NCI-H748 treated with DMSO at 0.1 percent for 48 hours (cell line): ENCODE measurements at places on chromosomes 6 and 20.

DNA sequence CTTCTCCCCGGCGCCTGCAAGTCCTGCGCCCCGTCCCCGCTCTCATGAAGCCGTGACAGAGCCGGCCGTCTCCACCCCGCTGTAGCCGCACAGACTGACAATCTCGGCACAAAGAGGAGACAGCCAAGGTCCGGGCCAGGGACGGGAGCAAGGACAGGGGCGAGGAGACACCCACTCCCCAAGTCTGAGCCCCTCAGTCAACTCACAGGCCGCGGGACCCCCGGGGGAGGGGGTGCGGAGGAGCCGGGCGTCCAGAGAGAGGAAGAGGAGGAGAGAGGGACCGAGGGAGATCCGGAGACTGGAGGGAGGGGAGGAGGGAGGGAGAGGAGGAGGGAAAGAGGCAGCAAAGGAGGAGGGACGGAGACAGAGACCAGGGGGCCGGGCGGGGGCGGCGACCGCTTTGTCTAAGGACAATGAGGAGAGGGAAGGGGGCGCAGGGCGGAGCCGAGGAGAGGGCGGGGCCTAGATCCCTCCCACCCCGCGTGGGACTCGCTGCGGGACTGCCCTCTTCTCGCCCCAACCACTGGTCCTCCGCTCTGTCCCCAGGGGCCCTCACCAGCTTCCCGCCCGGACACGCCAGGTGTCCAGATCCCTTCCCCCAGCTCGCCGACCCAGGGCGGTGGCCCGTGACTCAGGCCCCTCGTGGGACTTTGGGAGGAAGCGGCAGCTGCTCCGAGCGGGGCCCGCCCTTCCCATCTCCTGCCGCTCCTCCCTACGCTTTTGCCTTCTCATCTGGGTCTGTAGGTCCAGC is 638 bp upstream of the PPP1R18 start:
- peak; percentile 83 for DNase-seq

DNA sequence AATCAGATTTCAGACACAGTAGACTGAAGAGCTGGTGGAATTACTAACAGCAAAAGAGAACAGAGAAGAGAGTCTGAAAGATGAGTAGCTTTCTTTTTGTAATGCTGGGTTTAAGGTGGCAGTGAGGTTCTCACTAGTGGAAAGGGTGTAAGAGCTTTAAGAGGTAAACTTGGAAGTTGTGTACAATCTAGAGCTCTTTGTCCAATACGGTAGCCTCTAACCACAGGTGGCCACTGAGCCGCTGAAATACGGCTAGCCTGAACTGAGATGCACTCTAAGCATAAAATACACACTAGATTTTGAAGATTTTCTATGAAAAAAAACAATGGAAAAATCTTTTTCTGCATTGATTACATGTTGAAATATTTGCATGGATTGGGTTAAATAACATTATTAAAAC is 4.0 kb downstream of the ELOVL2 start:
- no peak for DNase-seq

DNA sequence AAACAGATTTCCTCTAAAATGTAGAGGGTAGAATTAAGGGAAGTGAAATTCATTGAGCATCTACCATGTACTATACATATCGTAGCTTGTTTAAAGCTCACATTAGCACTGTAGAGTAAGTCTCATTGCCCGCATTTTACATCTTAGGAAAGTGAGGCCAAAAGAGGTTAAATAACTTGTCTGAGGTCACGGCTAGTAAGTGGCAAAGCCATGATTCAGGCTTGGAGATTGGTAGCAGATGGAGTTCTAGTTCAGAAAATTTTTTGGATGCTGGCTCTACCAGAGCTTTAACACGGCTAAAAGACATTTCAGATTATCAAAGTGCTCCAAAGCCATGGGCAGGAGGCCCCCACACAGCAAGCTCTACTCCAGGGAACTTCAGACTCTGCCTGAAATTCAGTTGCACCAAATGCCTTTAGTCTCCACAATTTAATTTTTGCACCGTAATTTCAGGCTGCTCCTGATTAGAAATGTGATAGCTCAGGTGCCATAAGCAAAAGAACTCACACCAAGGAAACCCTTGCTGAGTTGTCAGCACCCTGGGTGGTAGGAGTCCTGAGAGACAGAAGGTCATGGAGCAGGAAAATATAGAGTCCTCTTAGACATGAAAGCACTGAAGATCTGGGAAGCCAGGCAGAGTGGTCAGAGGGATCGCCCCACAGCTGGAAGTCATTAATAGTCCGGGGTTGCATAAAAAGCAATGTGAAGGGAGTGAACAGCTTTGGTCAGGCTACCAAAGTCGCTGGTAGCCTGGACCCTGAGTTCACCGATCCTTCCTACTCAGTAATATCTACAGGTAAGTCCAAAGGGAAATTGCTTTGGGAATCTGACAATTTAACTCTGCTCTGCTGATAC is 55.2 kb upstream of the ASIP start:
- DNase-seq: no peak

DNA sequence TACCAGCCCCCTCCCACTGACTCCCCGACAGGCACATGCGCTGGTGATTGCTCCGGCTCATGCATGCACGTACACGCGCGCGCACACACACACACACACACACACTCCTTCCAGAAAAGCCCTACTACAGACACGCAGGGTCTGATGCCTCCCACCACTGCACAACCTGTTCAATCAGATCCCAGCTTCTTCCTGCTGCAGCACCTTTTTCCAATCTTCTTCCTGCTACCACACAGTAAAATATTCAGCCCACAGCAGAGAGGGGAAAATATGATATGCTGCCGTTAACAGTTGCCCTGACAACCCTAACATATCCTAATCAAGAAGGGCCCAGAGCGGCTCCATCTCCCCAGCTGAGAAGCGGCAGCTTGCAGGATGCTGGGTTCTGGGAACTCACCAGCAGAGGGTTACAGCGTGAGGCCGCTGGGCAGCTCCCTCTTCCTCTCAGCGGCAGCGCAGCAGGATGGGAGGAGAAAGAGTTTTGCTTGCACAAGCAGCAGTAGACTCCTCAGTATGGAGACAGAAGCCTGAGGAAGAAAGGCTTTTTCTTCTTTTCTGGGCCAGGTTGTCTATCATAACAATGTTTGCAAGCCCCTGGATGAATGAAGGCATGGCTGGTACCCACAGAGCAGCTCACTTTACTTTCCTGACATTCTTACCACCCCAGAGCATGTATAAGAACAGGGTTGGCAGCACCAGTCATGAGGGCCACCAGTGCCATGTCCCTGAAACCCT is 23.9 kb downstream of the MAP7 start:
- DNase-seq: no peak

GRCh38 chr6:6680526-6680925 is 92.0 kb downstream of the LY86 start:
- no peak for DNase-seq

GRCh38 chr20:58125726-58126125 is 102.7 kb downstream of the ANKRD60 start:
- no peak for DNase-seq

GRCh38 chr20:24612799-24613775 is 143.7 kb downstream of the SYNDIG1 start:
- no peak for DNase-seq

DNA sequence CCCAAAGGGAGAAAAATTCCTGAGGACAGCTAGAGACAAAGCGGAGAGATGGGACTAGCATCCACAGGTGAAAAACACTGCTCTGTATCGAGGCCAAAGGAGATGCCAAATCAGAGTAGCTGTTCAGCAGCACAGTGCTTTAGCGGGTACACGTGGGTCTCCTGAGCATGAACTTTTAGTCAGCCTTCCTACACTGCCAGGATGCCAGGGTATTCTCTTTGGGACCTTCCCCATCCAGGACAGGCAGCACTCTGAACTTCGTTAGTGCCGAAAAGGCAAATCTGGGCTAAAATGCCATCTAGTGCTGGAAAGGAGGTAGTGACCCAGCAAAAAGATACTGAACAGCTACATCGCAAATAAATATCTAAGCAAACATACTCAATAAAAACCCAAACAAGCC is 64.9 kb downstream of the C6orf58 start:
- DNase-seq: peak; percentile 23

- DNase-seq: no peak
Measured at GRCh38 chr6:88785478-88785877, 177.9 kb downstream of the RNGTT start.

- DNase-seq: no peak
Measured at GRCh38 chr20:48630342-48631075, 197.3 kb downstream of the PREX1 start.

DNA sequence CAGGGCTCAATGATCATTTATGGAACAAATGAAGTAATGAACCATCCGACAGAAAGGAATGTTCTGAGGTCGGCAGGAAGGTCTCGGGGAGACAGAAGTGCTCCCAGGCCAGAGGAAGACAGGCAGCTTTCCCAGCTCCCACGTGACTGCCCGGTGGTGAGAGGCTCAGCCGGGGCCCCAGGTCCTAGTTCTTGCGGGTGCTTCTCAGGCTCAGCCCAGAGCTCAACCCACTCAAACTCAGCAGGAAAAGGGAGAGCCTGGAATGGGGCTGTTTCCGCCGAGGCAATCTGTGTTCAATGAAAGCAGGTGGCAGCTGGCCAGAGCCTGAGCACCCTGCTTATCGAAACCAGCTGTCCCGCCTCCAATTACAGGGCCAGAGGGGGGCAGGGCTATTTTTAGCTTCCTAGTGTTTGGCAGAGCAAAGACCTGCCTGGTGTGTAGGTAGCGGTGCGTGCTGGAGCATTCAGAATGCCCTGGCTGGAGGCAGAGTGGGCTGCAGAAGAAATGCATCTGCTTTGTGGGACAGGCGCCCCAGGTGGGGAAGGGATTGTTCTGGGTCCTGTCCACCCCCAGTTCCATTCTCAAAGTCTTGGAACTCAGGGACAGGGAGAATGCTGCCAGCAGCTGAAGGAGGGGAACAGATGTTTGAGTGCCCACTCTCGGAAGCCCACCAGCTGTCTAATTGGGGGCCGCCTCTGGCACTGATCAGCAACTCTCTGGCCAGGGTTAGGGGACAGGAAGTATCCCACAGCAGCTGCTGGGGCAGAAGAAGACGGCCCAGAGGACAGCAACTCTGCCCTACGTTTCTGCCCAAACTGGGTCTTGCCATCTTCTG is 145.1 kb downstream of the PREX1 start:
- DNase-seq: peak; percentile 57

GRCh38 chr6:89644864-89645263 is 6.3 kb upstream of the LYRM2 start:
- DNase-seq: no peak

- no peak for DNase-seq
Measured at GRCh38 chr20:44092551-44093248, 94.3 kb downstream of the JPH2 start.

DNA sequence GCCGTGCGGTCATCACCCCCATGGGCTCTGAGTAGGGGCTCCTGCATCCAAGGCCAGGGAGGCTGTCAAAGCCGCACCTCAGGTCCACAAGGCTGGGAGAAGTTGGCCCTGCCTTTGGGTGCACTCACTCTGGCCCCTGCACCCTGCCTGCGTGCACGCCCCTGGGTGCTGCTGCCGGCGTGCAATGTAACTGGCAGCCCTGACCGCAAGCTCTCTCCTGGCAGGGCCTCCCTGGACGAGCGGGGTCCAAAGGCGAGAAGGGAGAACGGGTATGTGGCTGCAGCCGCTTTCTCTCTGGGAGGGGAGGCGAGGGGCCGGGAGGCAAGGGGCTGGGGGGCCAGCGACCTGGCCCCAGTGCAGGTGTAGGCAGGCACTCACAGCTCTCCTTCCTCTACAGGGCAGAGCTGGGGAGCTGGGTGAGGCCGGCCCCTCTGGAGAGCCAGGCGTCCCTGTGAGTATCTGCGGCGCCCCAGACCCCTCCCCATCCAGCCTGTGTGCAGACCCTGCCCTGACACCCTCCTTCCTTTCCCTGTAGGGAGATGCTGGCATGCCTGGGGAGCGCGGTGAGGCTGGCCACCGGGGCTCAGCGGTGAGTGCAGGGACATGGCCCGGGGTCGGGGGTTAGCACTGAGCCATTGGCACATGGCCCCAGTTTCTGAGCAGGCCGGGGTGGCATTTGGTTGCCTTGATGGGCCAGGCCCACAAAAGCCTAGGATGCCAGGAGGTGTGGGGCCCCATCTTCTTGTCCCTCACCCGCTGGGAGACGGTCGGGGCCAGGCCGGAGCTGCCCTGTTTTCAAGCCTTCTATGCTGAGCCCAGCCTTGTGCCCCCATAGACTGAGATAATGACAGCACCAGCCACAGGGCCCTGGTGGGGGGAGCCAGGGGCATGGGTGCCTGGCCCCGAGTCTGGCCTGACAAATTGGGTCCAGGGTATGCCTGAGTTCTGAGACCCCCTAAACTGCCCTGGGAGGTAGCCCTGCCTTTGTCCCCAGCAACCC is 12.7 kb downstream of the COL9A3 start:
- DNase-seq: no peak

- no peak for DNase-seq
Measured at GRCh38 chr6:166474721-166475565, 92.2 kb upstream of the MPC1 start.

- DNase-seq: peak; percentile 49
Measured at GRCh38 chr6:135423649-135424128, 73.9 kb downstream of the AHI1 start.

DNA sequence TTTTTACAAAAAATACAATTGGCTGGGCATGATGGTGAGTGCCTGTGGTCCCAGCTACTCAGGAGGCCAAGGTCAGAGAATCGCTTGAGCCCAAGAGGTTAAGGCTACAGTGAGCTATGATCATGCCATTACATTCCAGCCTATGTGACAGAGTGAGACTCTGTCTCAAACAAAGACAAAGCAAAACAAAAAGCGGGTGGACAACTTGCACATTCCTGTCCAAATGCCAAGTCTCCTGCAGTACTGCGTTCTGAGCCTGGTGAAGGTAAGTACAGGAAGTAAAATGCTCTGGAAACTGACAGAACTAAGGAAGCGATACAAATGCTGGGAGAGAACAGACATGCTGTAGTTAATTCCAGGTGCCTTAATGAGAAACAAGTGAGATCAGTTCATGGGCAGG is 20.4 kb upstream of the TMEM242 start:
- no peak for DNase-seq

DNA sequence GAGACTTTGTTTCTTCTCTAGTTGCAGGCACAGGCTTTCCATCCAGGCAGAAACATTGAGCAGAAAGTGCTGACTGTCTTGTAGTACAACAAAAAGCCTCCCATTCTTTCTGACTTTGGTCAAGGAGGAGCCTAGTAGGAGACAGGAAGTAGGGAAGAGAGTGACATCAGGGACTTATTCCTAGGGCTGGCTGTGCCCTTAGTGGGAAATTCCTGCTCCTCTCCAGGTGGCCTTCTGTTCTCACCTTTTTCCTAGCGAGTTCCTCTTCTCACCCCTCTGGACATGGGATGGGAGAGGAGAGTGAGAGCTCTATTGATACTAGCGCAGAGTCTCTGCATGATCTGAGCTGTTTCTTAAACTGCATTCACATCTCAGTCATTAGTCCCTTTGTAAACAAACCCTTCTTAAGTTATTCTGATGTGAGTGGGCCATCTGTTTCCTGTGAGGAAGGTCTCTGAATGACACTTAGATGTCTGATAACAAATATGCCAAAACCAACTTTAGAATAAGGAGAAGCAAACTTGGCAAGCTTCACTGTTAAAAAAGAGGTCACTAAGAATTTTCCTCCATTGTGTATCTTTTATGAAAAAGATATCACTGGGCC is 455.0 kb downstream of the GJA1 start:
- DNase-seq: no peak

GRCh38 chr6:28589234-28589956 is 63.7 kb downstream of the GPX5 start:
- DNase-seq: peak; percentile 87
